ENCODE measurements at places on chromosomes 11 and 22.

- DNase-seq = no peak
These were observed 239.2 kb upstream of the TBCEL start for GRCh38 chr11:120784566-120785251.

- DNase-seq = no peak
These were observed 2.2 kb upstream of the DDX10 start for GRCh38 chr11:108662700-108663099.

GRCh38 chr11:118006153-118006534 lies 19.9 kb downstream of the IL10RA start:
- DNase-seq = no peak

DNA sequence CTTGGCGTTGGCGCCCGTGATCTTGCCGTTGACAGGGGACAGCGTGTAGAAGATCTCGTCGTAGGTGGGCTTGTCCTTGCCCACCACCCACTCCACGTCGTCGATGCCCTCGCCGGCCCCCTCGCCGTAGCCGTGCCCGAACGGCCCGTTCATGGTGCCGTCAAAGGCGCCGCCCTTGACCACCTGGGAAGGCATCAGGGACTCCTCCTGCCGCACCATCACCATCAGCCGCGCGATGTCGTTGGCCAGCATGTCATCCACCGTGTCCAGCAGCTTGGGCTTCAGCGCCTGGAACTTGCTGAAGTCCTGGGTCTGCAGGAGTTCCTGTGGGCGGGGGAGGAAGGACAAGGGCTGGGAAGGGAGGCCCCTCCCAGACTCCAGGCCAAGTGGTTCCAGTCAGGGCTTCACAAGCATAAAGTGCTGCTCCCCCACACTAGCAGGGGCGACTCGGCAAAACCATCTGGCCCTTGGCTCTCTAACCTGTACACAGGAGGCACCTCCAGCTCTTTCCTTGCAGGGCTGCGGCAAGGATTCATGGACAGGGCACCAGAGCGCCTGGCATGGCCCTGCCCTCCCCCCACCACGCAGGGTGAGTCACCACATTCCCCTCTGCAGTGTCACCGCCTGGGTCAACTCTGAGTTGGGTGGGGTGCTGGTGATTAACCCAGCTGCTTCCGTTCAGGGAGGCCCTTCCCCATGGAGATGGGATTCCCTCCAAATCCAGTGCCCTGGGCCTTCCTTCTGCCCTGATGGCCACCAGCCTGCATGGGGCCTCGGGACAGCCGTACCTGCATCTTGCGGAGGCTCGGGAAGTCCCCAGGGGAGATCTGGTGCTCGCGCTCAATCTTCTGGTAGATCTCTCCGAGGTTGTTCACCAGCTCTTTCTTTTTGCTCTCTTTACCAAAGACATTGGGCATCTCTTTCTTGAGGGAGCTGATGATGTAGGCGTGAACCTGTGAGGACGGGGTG lies 10.4 kb upstream of the CDC42BPG start:
- peak; percentile 18 for DNase-seq

- no peak for DNase-seq
These were observed 29.9 kb downstream of the NLRP14 start for GRCh38 chr11:7050191-7050590.

DNA sequence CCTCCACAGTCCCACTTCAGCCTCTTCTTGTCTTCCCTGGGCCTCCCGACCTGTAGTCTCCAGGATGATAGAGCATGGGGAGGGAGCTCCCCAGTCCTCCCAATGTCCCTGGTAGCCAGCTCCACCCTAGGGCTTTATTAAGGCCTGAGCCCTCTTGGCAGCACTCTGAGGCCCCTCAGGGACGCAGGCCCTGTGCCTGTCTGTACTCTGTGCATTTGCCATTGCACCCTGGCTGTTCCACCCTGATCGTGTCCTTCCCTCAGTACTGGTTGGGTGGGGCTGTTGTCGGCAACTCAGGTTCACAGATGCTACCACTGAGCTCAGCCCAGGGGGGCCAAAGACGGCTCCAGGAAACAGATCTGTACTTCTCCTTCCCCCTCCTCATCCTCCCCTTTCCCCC lies 7.2 kb downstream of the SSTR3 start:
- DNase-seq = no peak

DNA sequence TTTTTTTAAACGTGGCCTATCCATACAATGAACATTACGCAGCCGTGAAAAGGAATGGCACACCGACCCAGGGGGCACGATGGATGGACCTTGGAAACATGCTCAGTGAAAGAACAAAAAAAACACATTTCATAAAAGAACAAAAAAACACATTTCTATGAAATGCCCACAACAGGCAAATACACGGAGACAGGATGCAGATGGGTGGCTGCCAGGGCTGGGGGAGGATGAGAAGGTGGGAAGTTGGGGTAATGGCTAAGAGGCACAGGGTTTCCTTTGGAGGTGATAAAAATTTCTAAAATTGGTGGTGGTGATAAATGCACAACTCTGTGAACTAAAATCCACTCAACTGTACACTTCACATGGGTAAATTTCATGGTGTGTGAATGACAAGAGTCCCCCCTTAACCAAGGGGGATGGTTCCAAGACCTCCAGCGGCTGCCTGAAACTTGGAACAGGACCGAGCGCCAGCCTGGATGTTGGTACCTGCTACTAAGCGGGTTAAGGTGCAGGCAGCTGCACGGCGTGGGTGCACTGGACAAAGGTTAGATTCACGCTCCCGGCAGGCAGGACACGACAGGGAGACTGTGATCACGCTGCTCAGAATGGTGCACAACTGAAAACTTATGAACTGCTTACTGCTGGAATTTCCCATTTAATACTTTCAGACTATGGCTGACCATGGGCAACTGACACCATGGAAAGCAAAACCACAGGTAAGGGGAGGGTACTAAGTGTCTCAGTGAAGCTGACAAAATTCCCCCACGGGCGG lies 16.5 kb downstream of the BRD1 start:
- no peak for DNase-seq

GRCh38 chr11:41284354-41284753 lies 175.1 kb downstream of the LRRC4C start:
- no peak for DNase-seq

GRCh38 chr22:44764974-44765373 lies 12.6 kb downstream of the ARHGAP8 start:
- DNase-seq = no peak

DNA sequence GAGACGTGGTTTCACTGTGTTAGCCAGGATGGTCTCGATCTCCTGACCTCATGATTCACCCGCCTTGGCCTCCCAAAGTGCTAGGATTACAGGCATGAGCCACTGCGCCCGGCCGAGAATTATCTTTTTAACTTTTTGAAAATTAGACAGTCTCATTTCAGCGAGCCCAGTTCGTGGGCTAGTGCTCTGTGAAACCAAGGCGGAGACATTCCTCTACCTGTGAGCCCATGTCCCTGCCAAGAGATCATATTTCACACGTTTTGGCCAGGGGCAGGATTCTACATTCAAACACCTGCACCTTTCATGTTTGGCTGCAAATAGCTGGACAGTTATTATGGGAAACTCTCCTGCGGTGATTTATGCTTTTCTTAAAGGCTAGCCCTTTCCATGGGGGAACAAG lies 60.3 kb downstream of the IRAG1 start:
- no peak for DNase-seq
